ENCODE measurements at places on chromosomes 7 and 10.

- peak; percentile 25 for DNase-seq
These were observed 404.5 kb downstream of the ADRA2A start for GRCh38 chr10:111481261-111481826.

- DNase-seq = no peak
These were observed 265.9 kb downstream of the GLRX3 start for GRCh38 chr10:130401860-130402765.

DNA sequence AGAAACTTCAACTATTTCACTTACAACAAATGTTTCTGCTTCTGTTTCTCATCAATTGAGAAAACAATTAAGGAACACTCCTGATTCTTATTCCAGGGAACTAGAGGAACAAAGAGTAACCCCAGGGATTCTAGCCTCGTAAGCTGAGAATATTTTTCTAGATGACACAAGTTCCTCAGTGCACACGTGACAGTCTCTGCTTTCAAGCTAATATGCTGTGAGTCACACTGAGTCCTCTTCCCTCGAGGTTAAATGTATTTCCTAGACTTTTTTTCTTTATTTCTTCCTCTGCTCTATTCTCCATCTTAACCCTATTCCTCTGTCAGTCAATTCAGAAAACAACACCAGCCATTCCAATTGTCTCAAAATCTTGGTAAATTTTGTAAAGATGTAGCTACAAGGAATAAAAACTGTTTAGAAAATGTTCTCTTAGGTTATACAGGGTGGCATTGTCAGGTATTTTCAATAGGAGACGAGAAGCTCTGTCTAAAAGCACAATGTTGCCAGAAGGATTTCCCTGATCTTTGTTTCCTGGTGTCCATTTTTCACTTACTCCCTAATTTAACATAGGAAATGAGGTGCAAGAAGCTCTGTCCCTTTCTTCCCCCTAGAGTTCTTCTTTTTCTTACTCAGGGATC is 5.8 kb upstream of the C1GALT1 start:
- peak; percentile 98 for DNase-seq

GRCh38 chr10:52437205-52437646 is 123.1 kb downstream of the DKK1 start:
- DNase-seq = no peak

DNA sequence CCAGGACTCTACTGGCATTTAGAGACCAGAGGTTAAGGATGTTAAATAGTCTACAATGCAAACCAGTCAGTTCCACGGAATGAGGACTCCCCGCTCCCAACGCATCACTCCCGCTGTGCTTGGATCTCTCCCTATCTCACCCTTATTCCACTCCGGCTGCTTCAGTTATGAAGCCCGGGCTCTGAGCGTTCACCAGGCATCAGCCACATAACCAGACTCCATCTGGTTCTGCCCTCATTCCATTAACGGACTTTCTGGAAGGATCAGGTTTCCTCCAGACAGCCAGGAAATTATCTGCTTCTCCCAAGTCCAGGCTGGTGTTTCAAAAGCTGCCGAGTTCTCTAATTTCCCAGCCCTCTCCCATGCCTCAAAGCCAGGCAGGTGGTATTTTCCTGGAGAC is 499.3 kb downstream of the GLRX3 start:
- no peak for DNase-seq

GRCh38 chr10:100864978-100865377 is 47.8 kb upstream of the SLF2 start:
- DNase-seq = no peak

GRCh38 chr10:66637273-66638036 is 288.4 kb upstream of the LRRTM3 start:
- no peak for DNase-seq

- DNase-seq = peak; percentile 61
These were observed 425.4 kb downstream of the RPS24 start for GRCh38 chr10:78458983-78459638.

DNA sequence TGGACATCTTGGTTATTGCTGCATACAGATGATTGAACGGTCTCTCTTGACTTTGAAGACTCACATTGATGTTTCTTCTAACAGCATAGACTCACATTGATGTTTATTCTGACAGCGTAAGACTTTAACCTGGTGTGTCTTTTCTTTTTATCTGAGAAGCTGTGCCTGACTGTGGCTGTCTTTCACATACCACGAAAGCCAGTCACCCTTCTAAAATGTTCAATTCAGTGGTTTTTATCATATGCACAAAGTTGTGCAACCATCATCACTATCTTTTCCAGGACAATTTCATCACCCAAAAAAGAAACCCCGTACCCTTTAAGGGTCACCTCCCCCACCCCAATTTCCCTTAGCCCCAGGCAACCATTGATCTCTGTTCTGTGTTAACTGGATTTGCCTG is 24.7 kb downstream of the CELF2 start:
- peak; percentile 33 for DNase-seq

- no peak for DNase-seq
These were observed 270.4 kb downstream of the DNAJB6 start for GRCh38 chr7:157607218-157607617.

DNA sequence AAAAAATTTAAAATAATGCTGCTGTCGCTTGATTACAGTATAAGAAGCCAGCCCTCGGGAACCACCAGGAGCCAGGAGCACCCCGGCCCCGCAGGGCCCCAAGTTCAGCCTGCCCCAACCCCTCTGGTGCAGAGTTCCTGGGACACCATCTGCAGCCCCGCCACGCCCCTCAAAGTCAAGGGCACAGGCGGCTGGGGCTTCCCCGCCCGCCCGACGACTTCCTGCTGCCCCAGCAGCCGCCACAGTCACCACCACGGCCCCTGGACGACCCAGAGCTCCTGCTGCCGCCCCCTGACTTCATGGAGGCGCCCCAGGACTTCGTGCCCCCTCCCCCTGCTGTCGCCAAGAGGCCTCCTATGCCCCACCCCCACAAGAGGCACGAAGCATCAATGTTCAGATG is 103.6 kb upstream of the PDSS1 start:
- DNase-seq = no peak

- DNase-seq = peak; percentile 90
These were observed 105.2 kb upstream of the PPIF start for GRCh38 chr10:79241990-79242619.

GRCh38 chr10:63105225-63106110 is 27.7 kb upstream of the NRBF2 start:
- DNase-seq = peak; percentile 83

DNA sequence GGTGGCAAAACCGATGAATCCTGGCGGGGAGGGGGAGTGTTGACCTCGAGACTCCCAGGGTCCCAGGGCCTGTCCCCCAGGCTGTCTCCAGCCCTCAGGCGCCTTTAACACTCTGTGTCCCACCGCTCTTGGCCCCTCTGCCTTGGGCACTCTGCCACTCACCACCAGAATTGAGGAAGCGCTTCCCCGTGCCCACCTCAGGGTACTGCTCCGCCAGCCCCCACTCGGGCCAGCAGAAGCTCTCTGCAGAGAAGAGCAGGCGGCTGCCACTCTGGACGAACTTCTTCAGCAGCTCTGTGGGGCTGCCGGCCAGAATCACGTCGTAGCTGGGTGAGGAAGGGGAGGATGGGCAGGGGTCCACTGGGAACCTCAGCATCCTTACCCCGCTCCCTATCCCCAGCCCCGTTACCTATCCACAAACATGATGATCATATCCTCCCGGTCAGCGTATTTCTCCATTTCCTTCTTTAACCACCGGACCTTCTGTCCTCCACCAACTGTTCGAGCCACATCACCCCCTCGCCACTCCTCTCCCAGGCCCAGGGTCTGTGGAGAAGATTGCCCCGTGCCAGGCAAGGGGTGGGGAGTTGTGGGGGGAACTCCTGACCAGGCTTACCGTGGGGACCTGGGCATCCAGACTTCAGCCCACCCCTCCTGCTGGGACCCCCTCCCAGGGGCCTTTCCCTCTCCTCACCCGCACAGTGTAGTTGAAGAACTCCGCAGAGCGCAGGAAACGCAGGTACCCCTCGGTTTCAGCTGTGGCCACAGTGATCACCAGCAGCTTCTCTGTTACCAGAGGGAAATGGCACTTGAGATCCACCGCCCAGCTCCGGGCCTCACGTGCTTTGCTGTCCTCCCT is 1.2 kb downstream of the PLOD3 start:
- peak; percentile 71 for DNase-seq

DNA sequence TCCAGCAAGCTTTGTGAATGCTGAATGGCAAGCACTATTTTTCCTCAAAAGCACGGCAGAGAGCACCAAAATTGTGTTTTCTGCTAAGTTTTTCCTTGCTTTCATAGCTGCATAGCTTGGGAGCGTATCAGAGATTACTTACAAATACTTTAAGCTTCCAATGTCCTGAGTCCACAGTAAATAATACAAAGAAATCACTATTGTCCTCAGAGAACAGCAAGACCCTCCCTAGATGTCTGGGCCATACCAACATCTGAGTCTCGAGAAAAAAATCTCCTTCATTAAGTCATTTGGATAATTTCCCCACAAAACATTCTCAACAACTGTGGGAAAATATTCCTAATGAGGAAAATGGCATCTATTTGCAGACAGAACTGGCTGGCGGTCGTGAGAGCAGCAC is 41.7 kb downstream of the SGMS1 start:
- DNase-seq = peak; percentile 38

All from GM23248 (cell line).